ENCODE measurements at places on chromosomes 6 and 20. TPM values are rescaled to one million over a fixed set of nuclear protein-coding genes. Genes with fewer than 3 reads are reported as not detected.

DNA sequence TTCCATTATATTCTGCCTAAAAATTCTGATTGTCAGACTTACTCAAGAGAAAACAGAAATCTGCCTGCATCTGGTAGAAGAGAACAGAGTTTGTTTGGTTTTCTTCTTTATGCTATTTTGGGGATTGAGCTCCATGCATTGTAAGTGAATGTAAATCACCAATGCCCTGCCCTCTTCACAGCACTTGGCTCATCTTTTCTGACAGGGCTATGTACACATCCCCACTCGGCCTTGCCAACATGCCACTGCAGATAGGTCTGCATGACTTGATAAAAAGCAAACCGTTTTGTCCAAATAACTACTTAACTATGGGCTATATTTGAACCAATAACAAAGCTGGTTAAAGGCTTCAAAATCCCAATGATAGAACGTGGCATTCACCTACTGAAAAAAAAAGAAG is 117.7 kb downstream of the IBTK start:
- DNase-seq: no peak

DNA sequence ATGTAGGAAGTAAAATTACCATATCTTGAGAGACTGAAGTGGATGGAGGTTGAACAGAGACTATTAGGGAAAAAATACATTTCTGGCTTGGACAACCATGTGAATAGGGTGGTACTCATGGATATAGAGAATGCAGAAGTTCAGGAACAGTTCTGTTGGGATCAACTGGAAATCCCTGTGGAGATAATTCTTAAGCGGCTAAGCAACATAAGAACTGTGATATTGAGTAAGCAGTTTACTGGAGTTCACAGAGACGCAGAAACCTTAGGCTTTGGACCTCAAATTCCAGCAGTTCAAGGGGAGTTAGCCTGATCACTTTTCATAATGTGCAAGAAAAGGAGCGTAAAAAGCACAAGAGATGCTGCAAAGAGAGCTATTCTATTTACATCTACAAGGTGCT is 23.6 kb upstream of the SLC17A4 start:
- no peak for DNase-seq

DNA sequence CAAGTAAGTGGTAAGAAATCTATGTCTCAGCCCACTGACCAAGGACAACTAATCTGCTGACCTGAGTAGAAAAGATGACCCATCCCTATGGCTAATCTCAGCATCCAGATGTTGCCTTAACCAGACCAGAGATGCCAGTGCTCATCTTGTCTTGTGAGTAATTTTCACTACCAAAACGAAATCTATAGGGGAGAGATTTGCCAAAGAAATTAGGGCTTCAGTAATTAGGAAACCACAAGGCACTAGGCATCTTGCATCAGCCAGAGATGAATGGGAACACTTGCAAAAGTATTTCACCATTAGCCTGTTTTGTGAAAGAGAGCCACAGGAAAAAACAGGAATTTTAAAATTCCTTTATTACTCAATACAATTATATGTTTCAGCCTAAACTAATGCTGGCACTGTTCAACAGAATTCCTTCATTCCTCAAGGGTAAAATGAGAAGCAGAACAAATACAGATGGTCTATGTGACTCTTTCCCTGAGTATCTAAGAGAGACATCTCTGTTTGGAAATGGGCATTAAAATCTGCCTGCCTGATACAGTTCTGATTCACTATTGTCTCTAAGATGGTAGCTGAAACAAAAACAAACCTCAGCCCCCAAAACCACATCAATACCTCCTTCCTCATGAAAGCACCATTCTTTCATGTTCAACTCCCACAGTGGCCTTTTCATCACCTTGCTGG is 87.8 kb downstream of the GMDS start:
- no peak for DNase-seq

The RIPPLY2 gene
- total RNA-seq: 0.90 TPM

The CBFA2T2 gene
- 10.9 TPM for total RNA-seq
